Activated naive CD4-positive, alpha-beta T cell treated with anti-CD3 and anti-CD28 coated beads, Interleukin-2, amount 50 U/mL, for 72 hours (primary cell): ENCODE measurements at places on chromosomes 2 and 18.

- DNase-seq, result no peak
These were observed 891.4 kb downstream of the CCDC85A start for GRCh38 chr2:57075226-57075625.

DNA sequence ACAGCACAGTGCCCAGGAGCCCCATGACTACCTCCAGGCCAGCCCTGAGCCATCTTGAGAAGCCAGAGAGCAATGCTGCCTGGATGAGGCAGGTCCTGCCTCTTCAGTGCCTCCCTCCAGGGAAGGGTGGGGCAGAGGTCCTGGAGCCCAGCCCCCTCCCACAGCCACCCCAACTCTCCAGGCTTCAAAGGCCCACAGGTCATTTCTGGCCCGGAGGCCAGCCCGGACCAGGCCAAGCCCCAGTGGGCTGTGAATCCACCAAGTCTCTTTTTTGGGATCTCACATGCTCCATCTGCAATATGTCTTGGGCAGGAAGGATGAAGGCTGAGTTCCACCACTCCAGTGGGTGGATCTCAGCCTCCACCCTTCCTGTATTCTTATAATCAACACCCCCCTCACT is 36.7 kb downstream of the SDC1 start:
- no peak for DNase-seq

GRCh38 chr2:168348076-168348475 is 100.7 kb upstream of the STK39 start:
- no peak for DNase-seq

GRCh38 chr18:23228102-23229061 is 93.1 kb downstream of the CABLES1 start:
- DNase-seq, result no peak

DNA sequence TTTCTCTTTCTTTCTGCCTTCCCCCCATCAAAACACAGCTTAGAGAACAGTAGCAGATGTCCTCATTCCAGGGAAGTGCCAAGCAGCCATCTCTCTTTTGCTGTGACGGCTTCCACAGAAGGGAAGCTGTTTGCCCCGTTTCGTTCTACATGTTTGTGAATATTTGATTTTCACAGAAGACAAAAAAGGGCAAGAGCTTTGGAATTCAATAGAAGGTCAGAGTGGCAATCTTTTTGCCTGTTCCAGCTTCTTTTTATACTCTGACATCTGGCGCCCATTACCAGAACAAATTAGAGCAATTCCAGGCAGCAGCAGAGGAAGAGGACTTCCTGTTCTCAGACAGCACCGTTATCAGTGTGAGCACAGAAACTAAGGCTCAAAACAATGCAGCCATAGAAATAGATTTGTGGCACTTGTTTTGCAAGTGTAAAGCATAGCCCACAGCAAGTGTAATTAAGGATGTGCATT is 79.0 kb upstream of the CDH19 start:
- DNase-seq, result no peak

DNA sequence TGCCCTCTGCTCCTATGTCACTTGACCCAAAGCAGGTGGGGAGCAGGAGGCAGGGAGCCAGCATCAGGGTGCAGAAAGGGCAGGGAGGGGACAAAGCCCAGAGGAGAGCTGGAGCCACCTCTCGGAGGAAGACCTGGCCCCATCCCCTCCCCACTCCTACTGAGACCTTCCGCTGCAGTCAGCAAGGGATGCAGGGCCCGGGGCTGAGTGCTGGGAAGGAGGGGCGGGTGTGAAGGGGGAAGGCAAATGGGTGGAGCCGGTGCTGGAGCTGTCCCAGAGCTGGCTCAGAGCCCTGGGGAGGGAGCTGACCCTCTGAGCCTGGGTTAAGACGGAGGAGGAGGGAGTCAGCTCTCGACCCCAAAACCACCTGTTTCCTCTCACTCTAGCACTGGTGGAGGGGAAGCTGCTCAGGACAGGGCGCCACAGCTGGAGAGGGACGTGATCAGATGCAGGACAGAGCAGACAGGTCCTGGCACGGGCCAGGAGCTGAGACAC is 33.8 kb downstream of the HS1BP3 start:
- no peak for DNase-seq

DNA sequence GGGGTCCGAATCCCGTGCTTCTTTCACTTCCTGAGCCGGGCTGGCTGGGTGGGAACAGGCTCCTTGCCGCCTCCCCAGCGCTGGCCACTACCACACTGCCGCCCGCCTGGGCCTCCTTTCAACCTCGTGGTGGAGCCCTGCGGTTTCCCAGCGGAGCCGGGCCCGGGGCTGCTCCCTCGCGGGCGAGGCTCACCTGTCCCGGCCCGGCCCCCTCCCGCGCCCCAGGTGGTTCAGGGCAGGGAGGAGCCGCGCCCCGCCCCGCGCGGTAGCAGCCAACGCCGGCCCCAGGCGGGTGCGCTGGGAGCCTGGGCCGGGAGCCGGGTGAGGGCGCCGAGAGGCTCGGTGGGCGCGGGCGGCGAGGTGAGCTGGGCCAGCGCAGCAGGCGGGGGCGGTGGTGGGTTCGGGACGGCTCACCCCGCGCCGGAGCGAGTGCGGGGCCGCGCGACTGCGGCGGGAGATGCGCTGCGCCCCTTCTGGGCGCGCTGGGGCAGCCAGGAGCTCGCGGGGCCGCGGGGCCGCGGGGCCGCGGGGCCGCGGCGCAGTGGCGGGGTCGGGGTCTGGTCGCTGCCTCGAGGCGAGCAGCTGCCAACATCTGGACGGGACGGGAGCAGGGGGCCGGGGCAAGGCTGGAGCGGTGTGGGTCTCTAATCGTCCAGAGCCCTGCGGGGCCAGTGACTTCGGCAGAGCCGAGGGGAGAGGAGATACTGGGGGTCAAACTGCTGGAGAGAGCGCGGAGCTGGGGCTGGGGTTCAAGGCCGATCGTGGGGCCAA is at the start of gene LYPD6B:
TSS of gene LYPD6B (plus strand) at position 258 of the 771 bp plus-strand sequence. CDS start 92,250 bp downstream, outside the sequence.
- no peak for DNase-seq

- no peak for DNase-seq
These were observed 1.5 kb upstream of the DLX1 start for GRCh38 chr2:172083628-172084394.

GRCh38 chr18:31438402-31438801 is 9.1 kb upstream of the DSG3 start:
- DNase-seq, result no peak

GRCh38 chr2:53756644-53757043 is 11.0 kb upstream of the CHAC2 start:
- DNase-seq, result no peak

- no peak for DNase-seq
These were observed 176.4 kb upstream of the MYT1L start for GRCh38 chr2:2507417-2507997.

DNA sequence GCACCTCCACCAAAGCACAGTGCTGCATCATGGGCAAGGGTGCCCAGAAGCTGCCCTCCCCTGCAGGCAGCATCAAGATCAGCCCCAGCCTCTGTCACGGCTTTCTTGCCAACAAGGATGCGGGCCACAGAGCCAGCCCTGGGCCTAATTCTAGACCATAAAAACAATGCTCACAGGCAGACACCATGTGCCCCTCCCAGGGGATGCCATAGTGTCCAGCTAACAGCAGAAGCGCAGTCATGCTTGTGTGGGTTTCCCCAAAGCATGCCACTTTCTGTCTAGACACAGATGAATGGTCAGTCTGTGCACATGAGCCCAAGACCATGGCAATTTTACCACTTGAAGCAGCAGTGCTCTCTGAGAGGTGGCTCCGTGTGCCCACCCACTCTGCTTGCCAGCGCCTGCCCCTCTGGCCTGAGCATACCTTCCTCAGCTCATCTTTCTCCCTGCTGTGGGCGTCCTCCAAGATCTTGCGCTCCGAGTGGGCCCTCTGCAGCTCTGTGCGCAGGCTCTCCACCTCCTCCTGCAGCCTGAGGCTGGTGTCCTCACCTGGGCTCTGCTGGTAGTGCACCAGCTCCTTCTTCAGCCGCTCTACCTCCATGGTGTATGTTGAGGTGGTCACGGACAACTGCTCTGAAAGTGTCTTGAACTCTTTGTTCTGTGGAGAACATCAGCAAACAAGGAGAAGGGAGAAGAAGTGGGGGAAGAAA is 81.3 kb upstream of the ACAA2 start:
- no peak for DNase-seq

DNA sequence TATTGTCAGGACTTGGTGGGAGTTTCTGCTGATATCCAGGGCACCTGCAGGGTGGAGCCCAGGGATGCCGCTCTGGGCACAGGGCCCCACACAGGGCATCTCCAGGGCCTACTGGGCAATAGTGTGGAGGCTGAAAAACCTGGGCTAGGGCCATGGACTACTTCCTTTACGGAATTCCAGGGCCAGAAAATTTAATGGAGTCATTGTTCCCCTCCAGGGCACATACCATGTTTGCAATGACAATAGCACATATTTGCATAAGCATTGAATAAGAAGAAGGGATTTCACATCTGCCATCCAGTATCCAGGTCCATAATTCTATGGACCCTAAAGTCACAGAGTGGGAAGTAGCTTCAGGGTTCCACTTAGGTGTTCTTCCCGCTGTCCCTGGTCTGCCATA is 103.8 kb upstream of the TPO start:
- DNase-seq, result no peak

GRCh38 chr2:181499231-181499630 is 42.0 kb downstream of the ITGA4 start:
- DNase-seq, result no peak

DNA sequence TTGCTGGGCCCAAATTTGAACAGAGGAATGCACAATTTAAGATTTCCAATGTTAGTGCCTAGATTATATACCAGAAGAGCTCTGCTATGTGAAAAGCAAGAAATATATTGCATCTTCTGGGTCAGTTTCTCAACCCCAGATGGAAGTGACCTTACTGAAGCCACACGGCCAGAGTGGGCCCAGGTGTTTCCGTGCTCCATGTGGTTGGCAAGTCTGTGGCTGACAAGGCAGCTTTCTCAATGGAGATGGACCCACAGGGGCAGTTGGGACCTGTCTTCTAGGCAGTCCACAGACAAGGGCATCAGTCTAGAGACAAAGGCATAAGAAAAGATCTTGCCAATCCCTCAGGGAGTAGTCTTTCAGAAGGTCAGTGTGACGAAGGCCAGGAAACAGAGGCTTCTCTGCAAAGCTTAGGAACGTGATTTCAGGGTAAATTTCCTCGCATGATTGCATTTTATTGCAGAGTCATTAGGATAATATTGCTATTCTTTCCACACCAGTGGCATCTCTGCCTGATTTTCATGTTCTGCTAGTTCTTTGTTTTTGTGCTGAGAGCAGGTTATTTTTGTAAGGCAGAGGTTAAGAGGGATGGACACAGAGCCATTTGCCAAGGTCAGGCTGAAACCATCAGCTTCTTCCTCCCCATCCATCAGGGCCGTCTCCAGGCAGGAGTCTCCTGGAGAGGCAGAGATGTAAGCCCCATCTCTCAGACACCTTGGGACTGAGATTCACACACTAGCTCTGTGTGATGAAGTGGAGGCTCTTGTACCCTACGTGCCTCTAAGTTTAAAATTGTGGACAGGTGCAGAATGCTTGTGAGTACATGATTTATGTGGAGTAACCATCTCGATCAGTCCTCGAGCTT is 202.1 kb downstream of the ANKRD30B start:
- no peak for DNase-seq

DNA sequence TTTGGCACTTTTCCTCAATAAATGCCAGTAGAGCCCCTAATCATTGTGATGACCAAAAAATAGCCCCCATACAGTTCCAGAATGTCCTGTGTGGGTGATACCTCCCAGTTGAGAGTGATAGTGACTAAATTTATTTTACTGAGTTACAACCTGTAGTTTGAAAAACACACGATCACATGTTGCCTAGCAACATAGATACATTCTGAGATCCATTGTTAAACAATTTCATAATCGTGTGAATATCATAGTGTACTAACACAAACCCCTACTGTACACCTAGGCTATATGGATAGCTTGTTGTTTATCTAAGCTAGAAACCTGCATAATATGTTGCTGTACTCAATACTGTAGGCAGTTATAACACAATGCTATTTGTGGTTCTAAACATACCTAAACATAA is 30.6 kb downstream of the KCMF1 start:
- no peak for DNase-seq

- DNase-seq, result no peak
These were observed 31.2 kb upstream of the C1GALT1C1L start for GRCh38 chr2:43707255-43708015.

- DNase-seq, result no peak
These were observed 687.0 kb downstream of the BCL11A start for GRCh38 chr2:59866436-59866835.

DNA sequence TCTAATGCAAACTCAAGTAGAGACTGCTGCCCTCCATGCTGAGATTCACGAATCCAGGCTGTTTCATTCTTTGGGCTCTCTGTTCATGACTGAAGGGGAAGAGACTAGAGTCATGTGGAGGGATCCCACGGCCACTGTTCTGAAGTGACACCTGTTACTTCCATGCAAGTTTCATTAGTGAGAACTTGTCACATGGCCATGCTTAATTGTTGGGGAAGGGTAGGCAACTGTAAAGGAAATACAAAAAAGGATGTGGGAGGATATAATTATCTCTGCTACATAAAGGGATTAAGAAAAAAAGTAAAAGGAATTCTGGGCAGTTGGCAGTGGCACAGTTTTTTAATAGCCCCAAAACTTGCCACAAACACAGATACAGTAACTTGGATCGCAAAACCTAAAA is 28.0 kb upstream of the PSME4 start:
- DNase-seq, result no peak

GRCh38 chr18:22694954-22695353 is 238.2 kb upstream of the RBBP8 start:
- DNase-seq, result no peak

GRCh38 chr2:173104156-173104555 is 28.5 kb downstream of the MAP3K20 start:
- DNase-seq, result no peak

DNA sequence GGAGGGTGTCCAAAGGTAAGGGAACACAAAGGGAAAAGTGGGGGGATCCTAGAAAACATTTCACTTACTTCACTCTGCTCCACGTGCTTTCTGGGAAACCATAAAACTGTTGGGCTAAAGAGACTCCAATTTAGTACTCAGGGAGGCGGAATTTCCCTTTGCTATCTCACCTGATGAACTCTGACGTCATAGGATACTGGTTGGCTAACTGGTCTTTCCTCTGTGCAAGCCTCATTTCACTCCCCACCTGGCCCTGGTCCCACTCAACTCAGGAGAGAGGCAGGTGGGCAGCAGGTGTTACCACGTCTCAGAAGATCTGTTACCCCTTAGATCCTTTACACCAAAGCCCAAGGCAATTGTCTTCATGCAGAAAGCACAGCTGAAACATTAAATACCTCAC is 51.8 kb upstream of the PMAIP1 start:
- DNase-seq, result no peak

- no peak for DNase-seq
These were observed 64.9 kb upstream of the STPG4 start for GRCh38 chr2:47219970-47220369.

- DNase-seq, result no peak
These were observed 211.5 kb downstream of the RAD51AP2 start for GRCh38 chr2:17306706-17307105.
